ENCODE measurements at places on chromosomes 16 and 17.

DNA sequence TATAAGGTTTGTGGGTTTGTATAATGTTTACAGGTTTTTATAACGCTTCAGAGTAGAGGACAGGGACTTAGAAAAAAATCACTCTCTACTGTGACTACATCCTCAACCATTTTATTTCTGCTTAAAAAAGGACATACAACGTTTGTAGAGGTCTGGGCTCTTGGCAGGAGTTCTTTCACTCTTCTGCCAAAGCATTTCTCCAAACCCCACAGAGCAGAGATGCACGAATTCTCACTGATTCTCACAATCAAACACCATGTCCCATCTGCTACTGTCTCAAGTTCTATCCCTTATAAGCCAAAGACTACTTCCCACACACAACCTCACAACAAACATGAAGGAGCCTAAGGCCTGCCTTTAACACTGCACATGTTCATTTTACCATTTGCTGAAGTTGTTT lies 7.0 kb upstream of the ANKFY1 start:
- no peak for DNase-seq

DNA sequence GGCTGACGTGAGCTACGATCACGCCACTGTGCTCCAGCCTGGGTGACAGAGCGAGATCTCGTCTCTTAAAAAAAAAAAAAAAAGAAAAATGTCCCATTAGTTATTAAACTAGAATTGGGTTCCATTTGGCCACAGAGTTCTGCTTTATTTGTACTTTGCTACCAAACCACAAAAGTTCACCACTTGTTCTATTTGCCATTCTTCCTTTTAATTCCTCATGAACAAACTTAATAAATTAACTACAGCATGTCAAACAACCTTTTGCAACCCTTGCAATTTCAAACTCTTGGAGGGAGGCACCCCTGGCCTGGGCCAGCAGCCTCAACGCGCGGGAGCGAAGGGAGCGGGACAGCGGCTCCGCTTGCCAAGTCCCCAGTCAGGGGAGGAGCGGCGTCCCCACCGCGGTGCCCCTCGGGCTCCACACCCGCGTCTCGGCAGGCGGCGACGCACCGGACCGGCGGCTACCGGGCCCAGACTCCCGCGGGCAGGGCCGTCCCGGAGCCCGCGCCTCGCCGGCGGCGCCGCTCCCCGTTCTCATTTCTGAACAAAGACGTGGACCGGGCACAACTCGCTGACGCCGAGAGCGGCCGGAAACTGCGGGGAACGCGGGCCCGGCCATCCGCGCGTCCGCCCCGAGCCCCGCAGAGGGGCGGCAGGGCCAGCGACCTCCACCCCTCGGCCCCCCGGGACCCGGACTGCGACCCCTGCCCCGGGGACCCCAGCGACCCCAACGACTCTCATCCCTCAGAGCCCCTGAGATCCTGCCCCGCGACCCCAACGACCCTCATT lies 775 bp downstream of the CYTH1 start:
- DNase-seq: peak; percentile 42

DNA sequence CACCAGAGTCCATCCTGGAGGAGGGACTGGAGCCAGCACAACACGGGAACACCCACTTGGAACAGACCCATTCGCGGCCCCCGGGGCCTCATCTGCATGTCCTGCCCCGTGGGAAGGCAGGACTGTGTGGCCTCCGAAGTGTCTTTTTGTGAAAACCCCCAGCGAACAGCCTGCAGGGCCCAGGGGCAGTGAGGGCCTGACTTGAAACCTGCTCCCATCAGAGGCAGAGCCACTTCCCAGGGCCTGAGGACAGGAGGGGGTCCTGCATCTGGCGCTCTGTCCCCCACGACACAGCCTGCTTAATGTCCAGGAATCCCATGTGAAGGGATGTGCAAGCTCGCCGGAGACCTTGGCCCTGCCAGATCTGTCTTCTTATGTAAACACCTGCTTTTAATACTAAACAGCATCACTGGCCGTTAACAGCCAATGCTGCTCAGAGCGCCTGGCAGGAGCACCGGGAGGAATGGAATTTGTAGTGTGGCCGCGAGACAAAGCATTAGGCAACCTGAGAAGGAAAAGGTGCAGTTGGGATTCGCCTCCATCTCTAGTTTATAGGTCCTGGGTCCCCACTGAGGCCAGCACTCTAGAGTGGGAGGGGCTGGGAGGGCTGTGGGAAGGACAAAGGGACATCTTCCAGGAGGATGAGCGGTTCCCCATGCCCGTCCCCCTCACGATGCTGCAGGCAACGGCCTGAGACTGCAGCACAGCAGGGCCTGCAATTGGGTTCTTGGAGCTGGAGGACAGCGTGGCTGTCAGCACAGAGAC lies 9.6 kb upstream of the EVPL start:
- no peak for DNase-seq

- no peak for DNase-seq
Measured at GRCh38 chr17:6135996-6136395, 65.8 kb downstream of the WSCD1 start.

DNA sequence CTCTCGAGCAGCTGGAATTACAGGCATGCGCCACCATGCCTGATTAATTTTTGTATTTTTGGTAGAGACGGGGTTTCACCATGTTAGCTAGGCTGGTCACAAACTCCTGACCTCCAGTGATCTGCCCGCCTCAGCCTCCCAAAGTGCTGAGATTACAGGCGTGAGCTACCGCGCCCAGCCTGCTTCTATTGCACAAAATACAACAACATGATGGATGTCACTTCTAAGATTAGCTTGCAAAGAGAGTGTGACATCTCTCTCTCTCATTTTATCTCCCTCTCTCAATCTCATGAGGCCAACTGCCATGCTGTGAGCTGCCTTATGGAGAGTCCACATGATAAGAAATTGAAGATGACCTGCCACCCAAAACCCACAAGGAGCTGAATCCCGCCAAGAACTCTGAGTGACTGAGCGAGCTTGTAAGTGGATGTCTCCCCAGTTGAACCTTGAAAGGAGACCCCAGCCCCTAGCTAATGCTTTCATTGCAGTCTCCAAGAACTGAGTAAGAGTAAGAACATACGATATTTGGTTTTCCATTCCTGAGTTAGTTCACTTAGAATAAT lies 458.5 kb downstream of the RBFOX1 start:
- no peak for DNase-seq

GRCh38 chr16:79988721-79989220 lies 388.2 kb upstream of the MAF start:
- no peak for DNase-seq

DNA sequence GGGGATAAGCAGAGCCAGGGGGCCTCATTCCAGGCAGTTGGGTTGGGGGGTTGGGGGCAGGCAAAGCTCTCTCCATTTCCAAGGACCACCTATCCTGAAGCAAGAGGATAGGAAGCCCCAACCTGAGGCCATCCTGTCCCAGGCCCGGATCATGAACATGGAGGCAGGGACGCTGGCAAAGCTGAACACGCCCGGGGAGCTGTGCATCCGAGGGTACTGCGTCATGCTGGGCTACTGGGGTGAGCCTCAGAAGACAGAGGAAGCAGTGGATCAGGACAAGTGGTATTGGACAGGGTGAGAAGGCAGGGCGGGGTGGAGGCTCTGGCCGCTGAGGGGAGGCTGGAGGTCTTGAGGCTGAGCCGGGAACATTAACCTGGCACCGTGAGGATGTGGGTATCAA lies 3.6 kb upstream of the CHAD start:
- DNase-seq: no peak

GRCh38 chr16:4152267-4152666 lies 36.0 kb upstream of the ADCY9 start:
- no peak for DNase-seq

DNA sequence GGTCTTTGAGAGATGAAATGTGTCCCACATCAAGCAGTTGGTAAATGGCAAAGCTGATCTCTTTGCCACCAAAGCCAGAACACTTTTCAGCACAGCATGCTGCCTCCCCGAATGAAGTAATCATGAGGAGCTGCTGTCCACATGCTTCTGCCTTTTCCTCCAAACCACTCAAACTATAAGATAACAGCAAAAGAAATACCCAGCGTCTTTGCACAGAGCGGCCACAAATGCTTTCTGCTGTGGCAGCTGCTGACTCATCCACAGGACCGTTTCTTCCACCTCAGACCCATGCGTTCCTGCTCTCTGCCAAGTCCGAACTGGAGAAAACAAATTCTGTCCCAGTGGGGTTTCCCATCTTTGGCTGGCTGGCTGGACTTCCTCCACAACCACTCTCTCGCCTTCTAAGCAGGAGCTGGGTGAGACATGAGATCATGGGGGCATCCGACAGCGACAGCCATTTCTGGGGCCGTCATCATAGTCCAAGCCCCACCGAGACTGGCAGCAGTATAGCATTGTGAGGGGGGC lies 27.1 kb downstream of the TBC1D3B start:
- peak; percentile 72 for DNase-seq

- no peak for DNase-seq
Measured at GRCh38 chr17:19021622-19022083, 17.1 kb upstream of the FAM83G start.

GRCh38 chr17:3845291-3845620 lies 790 bp downstream of the NCBP3 start:
- no peak for DNase-seq

GRCh38 chr16:88406096-88407041 lies 23.6 kb downstream of the ZNF469 start:
- no peak for DNase-seq

GRCh38 chr16:59971264-59971663 lies 1237.1 kb upstream of the GOT2 start:
- no peak for DNase-seq
